ENCODE measurements at places on chromosomes 13 and 19.

GRCh38 chr19:29953352-29954247 is 11.6 kb downstream of the URI1 start:
- DNase-seq = no peak

DNA sequence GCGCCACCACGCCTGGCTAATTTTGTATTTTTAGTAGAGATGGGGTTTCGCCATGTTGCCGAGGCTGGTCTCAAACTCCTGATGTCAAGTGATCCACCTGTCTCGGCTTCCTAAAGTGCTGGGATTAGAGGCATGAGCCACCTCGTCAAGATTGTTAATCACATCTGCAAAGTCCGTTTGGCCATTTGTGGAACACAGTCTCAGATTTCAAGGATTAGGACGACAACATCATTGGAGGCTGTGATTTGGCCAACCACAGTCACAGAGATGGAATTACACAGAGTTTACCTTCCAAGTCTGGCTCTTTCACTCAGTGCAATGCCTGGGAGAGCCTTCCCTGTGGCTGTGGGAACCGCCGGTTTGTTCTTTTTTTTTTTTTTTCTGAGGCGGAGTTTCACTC is 17.8 kb downstream of the SULT2B1 start:
- DNase-seq = no peak

- no peak for DNase-seq
Measured at GRCh38 chr13:75700552-75700951, 64.4 kb downstream of the LMO7 start.

DNA sequence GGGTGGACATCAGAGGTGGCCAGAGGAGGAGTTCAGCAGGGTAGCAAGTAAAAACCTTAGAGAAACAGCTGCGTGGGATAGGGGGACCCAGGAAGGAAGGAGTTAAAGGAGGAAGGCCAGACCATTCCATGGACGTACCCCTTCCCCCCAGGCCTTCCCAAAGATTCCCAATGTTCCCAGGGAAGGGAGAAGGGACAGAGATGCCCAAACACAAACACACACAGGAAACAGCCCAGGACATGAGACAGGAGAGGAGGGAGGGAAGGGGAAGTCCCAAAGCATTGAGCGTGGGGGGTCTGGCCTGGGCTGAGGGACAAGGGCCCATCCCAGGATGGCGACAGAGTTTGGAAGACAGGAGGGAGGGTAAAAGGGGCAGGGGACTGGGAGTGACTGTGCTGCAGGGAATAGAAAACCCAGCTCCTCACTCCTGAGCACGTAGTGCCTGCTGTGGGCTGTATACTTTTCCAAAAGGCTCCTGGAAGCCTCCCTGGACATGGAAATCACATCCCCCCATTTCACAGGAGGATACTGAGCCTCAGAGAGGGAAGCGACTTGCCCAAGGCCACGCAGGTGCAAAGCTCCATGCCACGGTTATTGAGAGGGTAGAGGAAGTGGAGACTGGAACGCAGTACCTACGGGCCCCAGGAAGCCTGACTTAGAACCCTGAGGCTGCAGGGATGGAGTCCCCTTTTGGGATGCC is 1.1 kb downstream of the SYDE1 start:
- DNase-seq = no peak

DNA sequence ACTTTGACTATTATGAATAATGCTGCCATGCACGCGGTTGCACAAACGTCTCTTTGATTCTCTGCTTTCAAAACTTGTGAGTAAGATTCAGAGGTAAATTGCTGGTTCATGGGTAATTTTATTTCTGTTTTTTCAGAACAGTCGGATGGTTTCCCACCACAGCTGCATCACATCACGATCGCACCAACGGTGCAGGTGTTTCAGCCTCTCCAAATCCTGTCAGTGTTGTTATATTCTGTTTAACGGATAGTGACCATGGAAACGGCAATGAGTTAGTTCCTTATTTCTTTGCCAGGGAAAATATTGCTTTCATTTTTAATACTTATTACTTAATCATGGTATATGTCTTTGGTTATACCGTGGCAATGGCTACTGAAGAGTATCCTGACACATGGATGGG is 19.1 kb upstream of the ZNF835 start:
- no peak for DNase-seq

DNA sequence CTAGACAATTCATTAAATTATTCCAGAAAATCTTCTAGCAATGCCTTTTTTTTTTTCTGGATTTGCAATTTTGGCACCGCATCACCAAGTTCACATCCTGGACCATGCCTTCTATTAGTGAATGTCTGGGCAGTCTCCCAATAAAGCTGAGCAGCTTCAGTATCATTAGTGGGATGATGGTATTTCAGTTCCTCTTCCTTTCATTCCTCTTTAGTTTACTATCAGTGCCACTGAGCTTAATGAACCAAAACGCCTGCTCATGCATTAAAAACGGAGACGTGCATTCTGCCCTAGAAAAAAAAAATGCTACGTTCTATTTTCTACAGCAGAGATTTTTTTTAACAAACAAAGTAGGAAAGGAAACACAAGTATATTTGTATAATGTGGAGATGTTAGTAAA is 343.0 kb downstream of the PCDH9 start:
- DNase-seq = no peak

DNA sequence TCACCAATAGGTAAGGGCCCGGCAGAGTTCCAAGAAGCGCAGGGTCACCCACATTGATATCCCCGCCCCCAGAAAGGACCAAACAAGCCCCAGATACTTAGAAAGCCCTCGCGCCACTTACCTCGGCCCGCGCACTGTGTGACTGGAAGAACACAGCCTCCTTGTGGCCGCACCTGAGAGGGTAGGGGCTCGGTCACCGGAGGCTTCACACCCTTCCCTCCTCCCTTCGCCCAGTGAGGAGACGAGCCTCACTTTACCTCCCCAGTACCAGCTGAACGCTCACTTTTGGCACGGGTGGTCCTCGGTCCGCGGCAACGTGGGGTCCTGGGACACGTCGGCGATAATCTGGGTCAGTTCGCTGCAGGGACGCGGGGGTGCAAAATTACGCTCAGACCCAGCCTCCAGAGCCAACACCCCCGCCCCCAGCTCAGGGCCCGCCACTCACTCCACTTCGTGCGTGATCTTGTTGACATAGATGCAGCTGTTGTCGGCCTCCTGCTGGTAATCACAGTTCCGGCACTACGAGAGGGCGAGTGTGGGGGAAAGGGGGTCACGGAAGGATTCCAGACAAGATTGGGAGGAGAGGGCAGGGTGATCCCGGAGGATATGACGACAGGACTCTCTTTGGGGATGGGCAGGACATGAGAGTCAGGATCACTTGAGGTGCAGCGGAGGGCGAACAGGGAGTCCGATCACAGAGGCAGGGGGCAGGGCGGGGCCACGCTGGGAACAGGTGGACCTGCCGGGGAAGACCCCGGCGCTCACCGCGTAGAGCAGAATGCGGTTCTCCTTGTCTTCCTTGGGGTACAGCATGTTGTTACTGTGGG is 568 bp downstream of the POLR2I start:
- DNase-seq = peak; percentile 23

DNA sequence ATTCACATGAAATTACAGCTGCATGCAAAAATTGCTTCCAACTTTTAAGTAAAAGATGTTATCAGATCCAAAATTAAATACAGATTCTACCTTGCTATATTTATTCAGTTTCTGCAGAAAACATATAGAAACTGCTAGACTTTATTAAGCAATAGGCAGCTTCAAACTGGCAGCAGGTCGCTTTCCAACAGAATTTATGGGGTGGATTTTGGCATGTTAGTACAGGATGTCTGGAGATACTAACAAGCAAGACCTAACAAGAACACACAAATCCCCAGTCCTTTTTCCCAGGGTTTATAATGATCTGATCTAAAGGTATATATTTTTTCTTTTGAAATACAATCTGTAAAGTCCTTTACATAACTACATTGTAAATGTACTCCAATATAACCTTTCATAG is 27.5 kb downstream of the TBC1D4 start:
- DNase-seq = no peak
